ENCODE measurements at places on chromosomes 7 and 10. TPM values are rescaled to one million over a fixed set of nuclear protein-coding genes. Genes with fewer than 3 reads are reported as not detected.

DNA sequence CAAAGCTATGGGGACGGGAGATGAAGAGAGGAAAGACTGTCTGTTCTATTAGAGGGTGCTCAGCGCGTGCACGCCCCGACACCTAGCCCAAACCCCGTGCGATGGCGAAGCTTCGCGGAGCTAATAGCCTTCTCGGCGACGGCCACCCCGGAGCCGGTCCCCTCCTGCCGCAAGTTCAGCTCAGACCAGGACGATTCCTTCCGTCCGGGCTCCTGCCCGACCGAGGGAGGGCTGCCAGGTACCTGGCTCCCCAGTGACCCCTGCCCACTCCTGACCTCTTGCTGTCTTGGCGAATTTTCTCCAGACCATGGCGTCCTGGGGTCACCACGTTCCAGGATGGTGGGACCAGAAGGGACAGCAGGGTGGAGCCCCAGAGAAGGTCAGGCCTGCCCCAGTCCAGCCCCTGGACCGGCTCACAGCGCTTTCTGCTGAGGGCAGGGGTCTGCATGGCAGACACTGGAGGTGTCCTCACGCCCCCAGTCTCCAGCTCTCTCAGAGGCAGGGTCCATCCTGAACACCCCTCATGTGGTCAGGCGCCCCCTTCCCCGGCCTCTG is 36.7 kb downstream of the UNCX start:
- no peak for DNase-seq

SUN3 gene
- total RNA-seq = not detected

- peak; percentile 45 for DNase-seq
Measured at GRCh38 chr7:79298145-79298760, 155.2 kb downstream of the MAGI2 start.

DNA sequence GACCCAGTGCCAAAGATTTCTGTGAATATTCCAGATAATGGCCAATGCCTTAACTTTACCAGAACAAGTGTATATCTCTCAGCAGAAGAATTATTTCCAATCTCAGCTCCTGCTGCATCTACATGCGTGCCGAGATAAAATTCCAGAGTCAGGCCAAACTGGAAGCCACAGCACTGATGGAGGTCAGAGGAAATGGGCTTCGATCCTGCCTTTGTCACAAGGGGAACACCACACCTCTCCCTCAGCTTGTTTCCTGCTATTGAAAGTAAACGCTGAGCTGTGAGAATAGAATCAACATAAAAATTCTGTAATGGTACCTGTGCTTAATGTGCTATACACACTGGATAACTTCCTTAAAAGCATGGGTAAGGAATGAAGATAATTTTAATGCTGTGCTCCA is 255.5 kb downstream of the NEBL start:
- DNase-seq = no peak

GRCh38 chr10:99276848-99277486 is 41.3 kb upstream of the HPSE2 start:
- DNase-seq = no peak

- DNase-seq = no peak
Measured at GRCh38 chr10:48400850-48401220, 94.4 kb downstream of the MAPK8 start.

DNA sequence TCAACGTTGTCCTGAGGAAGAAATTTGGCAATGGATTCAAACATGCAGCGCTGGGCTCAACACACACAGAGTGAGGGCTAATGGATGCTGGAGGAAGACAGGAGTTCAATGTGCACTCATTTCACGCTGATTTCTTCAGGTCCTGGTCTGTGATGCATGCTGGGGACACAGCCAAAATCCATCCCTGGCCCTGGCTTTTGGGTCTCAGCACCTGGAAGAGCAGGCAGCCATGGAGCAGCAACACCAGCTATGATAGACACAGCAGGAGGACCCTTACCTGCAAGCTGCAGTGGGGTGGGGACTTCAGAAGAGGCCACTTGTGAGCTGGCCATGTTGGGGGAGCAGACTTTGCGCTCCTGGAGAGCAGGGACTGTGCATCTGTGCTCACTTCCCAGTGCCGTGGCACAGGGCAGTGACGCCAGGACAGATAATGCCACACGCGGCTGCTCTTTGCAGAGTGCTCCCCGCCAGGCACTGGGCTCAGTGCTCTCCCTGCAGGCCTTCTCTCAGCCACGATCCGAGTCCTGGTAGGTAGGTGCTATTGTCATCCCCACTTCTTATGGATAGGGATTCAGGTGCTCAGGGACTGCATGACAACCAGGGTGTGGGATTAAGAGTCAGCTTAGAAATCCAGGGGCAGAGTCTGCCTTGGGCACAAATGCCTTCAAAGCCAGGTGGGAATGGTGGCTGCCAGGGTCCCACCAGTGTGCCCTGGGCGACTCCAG is 138.8 kb upstream of the UNC5B start:
- DNase-seq = no peak

GRCh38 chr10:77110757-77111156 is 526.9 kb downstream of the KCNMA1 start:
- DNase-seq = no peak

- DNase-seq = no peak
Measured at GRCh38 chr10:48237259-48238250, 36.9 kb downstream of the FRMPD2 start.

GRCh38 chr7:147171013-147171391 is 1054.4 kb downstream of the CNTNAP2 start:
- DNase-seq = no peak

GRCh38 chr7:125033506-125033905 is 103.9 kb upstream of the POT1 start:
- no peak for DNase-seq

DNA sequence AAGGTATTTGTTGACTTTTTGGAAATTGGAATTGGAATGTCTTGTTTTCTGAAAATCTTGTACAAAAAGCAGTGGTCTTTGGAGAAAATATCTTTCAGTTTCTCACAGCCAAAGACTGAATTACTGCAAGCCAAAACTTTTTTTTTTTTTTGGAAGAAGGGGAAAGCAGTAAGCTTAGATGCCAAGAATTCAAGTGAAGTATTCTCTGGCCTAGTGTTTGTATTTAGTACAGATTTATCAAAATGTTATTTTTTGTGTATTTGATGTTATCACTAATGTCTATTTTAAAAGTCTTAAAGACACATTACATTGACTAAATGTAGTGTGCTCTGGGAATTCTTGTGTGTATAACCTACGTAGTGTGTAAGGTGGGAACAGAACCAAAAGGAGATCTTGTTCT is 6.2 kb downstream of the TET1 start:
- DNase-seq = no peak

GRCh38 chr10:102291221-102291905 is 46.0 kb downstream of the GBF1 start:
- no peak for DNase-seq

DNA sequence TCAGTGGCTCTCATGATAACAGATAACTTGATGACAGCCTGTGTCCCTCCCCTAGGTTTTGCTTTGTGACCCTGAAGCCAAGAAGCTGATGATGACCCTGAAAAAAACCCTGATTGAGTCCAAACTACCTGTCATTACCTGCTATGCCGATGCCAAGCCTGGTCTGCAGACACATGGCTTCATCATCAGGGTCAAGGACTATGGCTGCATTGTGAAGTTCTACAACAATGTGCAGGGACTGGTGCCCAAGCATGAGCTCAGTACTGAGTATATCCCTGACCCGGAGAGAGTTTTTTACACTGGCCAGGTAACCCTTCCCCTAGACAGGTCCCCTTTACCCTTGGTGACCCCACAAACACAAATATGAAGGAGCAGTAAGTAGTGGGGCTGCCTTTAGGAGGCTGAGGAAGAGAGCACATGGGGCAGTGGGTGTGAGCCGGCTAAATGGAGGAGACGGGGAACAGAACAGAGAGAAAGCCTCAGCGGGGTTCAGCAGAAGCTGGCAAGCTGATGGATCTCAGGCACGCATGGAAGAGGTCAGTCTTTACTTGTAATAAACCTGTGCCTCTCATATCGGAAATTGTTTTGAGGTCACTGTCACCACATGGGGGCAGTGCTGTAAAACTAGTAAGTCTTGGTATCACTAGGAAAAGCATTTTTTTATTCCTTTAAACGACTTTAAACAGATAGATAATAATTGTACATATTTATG is 20.2 kb downstream of the PDCD11 start:
- DNase-seq = peak; percentile 30

TAS2R41 gene
- total RNA-seq = not detected

CYP26C1 gene
- under 0.01 TPM for total RNA-seq

- no peak for DNase-seq
Measured at GRCh38 chr7:128814499-128814898, 15.7 kb upstream of the FLNC start.

DNA sequence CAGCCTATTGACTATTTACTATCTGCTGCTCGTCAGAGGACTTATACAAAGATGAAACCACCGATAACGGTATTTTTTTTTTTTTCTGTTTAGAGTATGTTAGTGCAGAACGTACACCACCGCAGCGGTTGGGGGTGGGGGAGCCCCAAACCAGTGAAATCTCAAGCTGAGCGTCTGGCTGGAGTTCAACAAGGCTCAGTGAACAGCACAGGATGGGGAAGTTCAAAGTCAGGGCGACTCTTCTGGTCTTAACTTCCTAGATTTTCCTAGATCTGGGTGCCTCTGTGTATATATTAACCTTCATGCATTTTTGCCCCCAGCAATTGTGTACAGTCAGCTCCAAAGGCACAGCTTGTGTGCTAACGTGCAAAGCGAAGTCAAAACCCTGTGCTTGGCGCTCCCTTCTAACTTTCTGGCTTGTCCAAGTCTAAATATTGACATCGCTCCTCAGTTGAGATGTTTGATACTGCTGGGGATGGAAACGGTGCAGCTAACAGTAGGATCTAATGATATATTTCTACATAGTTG is 1.1 kb downstream of the RHOBTB1 start:
- DNase-seq = peak; percentile 52

DNA sequence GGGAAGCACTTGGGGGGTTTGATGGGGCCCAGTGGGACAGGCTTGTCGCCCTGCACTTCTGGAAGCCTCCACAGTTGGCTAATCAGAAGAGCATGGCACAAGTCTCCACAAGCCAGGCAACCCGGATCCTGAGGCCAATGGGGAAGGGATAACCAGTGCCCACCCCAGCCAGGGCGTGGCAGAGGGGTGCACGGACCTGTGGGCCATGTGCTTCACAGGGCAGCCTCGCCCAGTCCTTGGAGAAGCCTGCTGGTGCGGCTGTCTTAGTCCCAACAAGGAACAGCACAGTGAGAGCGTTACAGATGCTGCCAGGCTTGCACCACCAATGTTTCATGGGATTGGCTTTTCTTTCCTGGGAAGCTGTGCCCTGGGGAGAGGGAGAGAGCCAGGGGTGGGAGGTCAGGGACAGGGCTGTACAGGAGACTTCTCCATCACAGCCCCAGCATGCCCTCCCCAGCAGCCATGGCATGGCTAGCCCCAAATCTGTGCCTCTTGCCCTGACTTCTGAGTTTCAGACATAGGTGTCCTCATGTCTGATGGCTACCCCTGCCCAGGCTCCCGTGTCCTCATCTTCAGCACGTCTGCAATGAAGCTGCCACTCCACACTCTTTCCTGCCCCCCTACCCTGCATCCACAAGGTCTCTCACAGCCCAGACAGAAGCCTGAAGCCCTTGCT is 116.0 kb downstream of the PTPN20 start:
- DNase-seq = no peak

DNA sequence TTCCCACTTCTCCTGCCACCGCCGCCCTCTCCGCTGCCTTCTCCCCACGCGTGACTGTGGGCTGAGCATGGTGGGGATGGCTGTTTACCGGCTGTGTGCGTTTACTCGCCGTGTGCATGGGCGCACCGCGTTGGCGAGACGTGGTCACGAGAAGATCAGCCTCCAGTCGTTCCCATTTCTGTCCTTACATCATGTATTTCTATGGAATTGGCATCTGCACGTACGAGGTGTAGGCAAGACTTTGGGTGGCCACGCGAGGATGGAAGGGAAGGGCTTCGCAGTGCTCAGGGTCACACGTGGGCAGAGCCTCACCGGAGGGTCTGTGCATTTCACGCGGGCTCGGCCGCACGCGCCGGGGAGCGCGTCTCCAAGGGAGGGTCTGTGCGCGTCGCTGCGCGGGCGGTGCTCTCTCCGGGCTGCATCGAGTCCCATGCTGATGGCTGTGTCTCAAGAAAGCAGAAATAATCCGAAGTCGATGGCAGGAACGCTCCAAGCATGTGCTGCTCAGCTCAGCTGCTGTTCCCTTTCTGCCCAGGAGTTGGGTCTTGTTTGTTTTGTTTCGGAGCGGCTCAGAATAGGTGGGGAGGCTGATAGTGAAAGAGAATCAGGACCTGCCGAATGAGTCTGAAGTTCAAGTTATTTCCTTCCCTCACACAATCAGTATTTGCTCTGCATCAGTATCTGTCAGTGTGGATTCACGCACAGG is 973 bp downstream of the CAMK1D start:
- peak; percentile 55 for DNase-seq

DNA sequence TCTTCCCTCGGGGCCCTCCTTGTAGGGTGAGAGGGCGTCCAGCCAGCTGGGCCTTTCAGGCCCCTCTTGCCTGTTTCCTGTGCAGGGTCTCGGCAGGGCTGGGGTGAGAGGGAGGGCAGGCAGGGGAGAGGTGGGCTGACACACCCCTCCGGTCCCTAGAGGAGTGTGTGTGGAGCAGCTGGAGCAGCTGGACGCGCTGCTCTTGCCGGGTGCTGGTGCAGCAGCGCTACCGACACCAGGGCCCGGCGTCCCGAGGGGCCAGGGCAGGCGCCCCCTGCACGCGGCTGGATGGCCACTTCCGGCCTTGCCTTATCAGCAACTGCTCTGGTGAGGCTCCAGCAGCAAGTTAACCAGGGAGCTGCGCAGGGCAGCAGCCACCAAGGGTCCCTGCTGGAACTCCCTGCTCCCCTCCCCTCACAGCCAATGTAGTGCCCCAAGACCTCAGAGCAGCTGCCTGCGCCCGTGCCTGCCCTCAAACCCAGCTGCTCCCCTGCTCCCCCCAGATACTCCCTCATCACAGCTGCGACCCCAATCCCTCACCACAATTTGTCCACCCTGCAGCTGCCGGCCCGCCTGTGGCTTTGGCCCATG is 15.7 kb upstream of the ZNF862 start:
- no peak for DNase-seq

GRCh38 chr10:29908962-29909361 is 150.4 kb downstream of the JCAD start:
- no peak for DNase-seq

CALML3 gene
- not detected for total RNA-seq

SFRP4 gene
- 54.2 TPM for total RNA-seq

- DNase-seq = no peak
Measured at GRCh38 chr10:105398202-105398601, 757.1 kb downstream of the SORCS3 start.

SMO gene
- 12.6 TPM for total RNA-seq

DNA sequence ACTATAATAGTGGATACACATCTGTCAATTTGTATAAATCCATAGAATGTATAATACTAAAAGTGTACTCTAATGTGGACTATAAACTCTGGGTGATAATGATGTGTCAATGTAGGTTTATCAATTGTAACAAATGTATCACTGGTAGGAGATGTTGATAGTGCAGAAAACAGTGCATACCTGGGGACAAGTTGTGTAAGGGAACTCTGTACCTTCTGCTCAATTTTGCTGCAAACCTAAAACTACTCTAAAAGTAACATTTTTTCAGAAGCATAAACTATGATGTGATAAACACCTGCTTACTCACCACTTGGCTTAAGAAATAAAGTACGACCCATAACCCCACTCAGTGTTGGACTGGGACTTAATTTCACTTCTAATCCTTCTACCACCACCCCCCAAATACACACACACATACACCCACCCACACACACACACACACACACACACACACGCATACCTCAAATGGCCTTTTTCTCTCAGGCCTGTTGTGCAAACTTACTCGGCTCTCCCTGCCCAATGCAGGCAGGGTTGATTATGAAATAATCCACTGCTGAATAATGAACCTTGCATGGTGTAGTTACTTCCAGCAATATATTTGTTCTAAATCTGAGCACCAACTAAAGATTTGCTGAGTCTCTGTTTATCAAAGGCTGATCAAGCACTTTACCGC is 154.1 kb upstream of the KMT2E start:
- no peak for DNase-seq

NOC3L gene
- 27.2 TPM for total RNA-seq

Measured in fibroblast of lung (primary cell).